ENCODE measurements at places on chromosomes 16 and 17.

- no peak for DNase-seq
These were observed 60.5 kb downstream of the RAP1GAP2 start for GRCh38 chr17:2856727-2857126.

DNA sequence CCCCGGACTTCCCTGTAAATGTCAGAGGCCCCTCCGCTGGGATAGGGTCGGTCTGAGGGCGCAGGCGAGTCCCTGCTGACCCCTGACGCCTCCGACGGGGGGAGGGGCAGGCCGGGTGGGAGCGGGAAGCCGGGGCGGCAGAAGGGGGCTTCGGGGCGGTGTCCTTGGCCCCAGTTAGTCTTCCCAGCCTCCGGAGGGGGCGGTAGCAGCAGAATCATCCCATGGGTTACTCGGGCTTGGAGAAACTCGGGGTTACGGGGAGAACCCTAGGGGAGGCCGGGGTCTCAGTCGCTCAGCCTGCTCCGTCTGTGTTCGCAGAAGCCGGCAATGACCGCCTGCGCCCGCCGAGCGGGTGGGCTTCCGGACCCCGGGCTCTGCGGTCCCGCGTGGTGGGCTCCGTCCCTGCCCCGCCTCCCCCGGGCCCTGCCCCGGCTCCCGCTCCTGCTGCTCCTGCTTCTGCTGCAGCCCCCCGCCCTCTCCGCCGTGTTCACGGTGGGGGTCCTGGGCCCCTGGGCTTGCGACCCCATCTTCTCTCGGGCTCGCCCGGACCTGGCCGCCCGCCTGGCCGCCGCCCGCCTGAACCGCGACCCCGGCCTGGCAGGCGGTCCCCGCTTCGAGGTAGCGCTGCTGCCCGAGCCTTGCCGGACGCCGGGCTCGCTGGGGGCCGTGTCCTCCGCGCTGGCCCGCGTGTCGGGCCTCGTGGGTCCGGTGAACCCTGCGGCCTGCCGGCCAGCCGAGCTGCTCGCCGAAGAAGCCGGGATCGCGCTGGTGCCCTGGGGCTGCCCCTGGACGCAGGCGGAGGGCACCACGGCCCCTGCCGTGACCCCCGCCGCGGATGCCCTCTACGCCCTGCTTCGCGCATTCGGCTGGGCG, 542 bp downstream of the GUCY2D start:
- no peak for DNase-seq

DNA sequence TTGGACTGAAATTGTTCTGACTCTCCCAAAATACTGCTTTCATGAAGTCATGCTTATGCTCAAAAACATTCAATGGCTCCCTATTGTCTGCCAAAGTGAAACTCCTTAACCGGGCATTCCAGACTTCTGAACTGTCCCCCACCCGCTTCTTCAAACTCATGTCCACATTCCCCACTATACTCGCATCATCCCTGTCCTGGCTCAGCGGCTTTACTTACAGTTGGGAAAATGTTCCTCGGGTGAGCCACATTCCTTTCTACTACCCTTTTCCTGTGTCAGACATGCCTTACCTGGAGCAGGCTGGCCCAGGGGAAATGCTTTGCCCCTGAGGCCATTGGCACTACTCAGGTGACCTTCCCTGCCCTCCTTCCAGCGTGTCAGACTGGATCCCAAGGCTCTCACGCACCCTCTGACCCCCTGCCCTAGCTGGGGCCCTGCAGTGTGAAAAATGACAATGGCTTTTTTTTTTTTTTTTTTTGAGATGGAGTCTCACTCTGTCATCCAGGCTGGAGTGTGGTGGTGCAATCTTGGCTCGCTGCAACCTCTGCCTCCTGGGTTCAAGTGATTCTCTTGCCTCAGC, 5.3 kb downstream of the CYGB start:
- DNase-seq: no peak

DNA sequence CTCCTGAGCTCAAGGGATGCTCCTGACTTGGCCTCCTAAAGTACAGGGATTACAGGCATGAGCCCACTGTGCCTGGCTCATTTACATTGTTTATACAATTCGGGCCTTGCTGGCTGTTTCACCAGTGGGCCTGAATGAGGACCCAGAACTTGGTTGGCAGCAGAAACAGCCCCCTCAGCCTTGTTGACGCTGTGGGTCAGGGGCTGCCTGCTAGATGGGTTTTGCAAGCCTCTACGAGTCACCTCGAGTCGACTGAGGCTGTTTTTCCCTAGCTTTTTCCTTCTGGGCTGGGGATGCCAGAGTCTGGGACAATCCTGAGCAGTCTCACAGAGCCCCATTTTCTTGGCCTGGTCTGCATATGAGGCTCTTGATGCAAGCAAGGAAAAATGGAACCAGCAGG, 16.1 kb downstream of the PPL start:
- DNase-seq: no peak

GRCh38 chr16:68961778-68962402, 118.6 kb downstream of the TANGO6 start:
- no peak for DNase-seq

DNA sequence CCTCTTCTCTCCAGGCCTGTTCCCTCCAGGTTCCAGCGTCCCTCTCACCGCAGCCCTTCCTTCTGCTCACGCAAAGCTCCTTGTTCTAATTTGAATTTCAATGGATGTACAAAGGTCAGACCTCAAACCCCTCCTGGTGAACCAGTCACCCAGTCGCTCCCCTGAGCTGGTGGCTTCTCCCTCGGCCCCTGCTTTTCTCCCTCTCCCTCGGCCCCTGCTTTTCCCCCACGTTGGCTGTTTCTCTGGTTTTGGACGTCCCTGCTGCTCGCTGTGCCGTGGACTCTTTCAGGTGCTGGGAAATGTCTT, 8.6 kb upstream of the MSLN start:
- no peak for DNase-seq

GRCh38 chr17:35046740-35047283, 16.7 kb downstream of the RFFL start:
- DNase-seq: peak; percentile 48

GRCh38 chr16:63361032-63361624, 1324.9 kb upstream of the CDH8 start:
- no peak for DNase-seq

DNA sequence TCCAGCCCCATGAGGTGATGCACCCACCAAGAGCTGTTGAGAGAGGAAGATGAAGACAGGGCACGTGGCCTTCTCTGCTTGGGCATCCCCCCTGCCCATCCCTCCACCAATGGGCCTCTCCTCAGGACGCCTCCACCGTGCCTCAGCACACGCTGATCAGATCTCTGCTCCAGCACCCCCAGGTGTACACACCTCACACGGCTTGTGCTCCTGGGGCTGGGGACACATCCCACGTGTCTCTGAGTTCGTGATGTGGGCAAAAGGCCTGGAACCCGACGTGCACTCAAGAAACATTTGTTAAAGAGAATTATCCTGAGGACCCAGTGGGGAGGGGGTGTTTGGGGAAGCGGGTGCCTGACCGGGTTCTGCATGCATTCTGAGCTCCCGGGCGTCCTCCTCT, 55.3 kb downstream of the MGAT5B start:
- DNase-seq: no peak

Measured in activated CD4-positive, alpha-beta T cell treated with anti-CD3 and anti-CD28 coated beads, Interleukin-2, amount 50 U/mL, for 48 hours (primary cell).